NB4 (cell line): ENCODE measurements at places on chromosomes 1 and 21.

DNA sequence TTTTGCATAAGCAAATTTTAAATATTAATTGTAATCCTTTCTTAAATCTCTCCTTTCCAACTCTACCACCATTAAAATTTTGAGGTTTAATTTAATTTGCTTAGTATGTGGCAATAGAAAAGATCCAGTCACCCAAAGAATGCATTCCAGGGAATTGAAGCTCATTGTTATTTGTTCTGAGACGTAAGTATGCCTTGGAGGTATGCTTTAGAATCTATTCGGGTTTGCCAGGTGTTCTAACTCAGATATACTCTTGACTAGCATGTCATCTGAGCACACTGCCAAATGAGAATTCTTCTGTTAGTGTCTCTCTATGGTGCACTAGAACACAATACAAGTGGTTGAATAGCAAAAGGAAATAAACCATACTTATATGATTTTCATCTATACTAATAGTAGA lies 813.6 kb upstream of the ADGRL2 start:
- DNase-seq, result no peak

- DNase-seq, result peak; percentile 76
These were observed 390 bp upstream of the S100A9 start for GRCh38 chr1:153357076-153357852.

GRCh38 chr1:198156111-198156744 lies 570 bp upstream of the NEK7 start:
- peak; percentile 87 for DNase-seq

GRCh38 chr1:24555591-24556413 lies at the start of gene NCMAP:
Gene NCMAP, plus strand, starts transcription at chr1:24556087. Its CDS starts 39,344 bp downstream, at chr1:24595431.
- DNase-seq, result no peak

- no peak for DNase-seq
These were observed 33.7 kb upstream of the KCNA2 start for GRCh38 chr1:110639724-110640386.

DNA sequence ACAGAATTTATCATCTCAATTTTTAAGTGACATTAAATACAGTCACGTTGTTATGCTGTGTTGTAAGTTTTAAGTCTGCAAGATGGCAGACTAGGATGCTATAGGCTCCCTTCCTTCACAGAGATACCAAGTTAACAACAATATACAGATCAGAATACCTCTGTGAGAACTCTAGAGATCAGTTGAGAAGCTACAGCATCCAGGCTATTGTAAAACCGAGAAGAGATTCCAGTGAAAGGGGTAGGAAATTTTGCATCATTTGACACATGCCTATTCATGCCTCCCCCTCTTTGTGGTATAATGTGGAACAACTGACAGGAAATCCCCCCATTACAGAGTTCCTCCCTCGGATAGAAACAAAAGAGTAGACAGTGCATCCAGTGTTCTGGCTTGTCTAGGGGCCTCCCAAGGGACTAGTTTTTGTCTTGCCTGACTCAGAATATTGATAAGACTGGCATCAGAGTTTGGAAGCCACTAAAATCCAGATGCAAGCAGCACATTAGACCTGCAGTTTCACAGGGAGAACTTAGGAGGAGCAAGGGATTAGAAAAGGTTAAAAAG lies 80.6 kb downstream of the LBR start:
- DNase-seq, result peak; percentile 94

GRCh38 chr1:227996187-227996950 lies 10.4 kb upstream of the WNT3A start:
- no peak for DNase-seq

- no peak for DNase-seq
These were observed 228.8 kb downstream of the ST6GALNAC3 start for GRCh38 chr1:76303340-76303717.

GRCh38 chr1:185733818-185734735 lies at the start of gene HMCN1:
Gene HMCN1, plus strand, starts transcription at chr1:185734391. Its CDS starts 389 bp downstream, at chr1:185734780.
- DNase-seq, result peak; percentile 13

DNA sequence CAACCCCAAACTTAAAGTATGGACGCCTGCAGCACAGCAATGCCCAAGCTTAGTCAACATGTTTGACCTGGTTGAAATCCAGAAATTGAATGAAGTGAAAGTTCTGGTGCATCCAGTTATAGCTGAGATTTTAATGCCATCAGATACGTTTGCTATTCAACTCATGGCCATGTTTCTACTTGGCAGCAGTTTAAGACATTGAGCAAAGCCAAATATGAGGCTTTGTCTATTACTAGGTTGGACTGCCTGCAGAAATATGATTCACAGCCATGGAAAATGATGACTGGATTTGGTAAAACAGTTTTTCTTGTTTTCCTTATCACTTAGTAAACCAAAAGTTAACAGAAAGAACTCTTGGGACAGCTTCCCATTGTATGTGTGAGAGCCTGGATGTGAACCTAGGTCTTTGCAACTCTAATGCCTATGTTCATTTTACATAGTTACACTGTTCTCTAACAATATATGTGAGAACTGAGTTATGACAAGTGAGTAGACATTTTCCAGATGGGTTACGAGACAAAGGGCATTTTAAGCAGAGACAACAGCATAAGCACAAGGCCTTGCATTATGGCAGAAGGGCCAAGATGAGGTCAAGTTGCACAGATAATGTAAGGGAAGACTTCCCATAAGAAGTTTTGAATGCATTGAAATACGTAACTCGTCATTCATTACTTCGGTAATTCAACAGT lies 32.4 kb upstream of the MYSM1 start:
- no peak for DNase-seq

DNA sequence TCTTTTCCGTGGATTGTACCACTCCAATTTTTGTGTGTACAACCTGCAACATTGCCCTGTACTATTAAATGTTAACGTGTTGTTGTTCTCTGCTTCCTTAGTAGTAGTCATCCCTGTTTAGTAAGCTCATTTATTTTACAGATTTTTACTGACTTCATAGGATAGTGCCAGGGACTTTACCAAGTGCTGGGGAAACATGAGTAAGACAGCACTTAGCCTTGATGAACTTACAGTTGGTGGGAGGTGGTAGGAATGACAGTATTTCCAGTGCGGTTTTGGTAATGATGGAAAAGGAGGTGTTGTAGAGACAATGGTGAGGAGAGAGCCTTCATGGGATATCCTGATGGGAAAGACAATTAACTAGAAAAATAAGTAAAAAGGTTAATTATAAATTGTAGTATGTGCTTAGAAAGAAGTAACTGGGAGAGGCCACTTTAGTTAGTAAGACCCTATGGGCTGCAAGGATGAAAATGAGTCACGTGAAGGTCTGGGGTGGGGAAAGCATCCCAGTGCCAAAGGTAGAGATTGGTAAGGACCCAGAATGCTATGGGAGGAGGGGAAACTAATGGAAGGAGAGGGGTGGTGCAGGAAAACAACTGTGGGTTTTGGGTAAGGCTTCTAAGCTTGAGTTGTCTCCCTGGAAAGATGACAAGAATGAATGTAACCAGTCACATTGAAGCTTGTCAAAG lies 1.7 kb downstream of the RLF start:
- DNase-seq, result no peak

GRCh38 chr1:232033285-232033684 lies 406.7 kb downstream of the DISC1 start:
- no peak for DNase-seq

GRCh38 chr1:230330157-230330556 lies 96.0 kb downstream of the PGBD5 start:
- no peak for DNase-seq

- DNase-seq, result no peak
These were observed 4.9 kb downstream of the CACHD1 start for GRCh38 chr1:64474665-64475439.

- no peak for DNase-seq
These were observed 32.4 kb downstream of the CDK18 start for GRCh38 chr1:205536759-205537361.

GRCh38 chr1:46174448-46175231 lies at the start of gene TSPAN1:
Gene TSPAN1, plus strand, starts transcription at chr1:46175087. Its CDS starts 6,021 bp downstream, at chr1:46181108.
- peak; percentile 40 for DNase-seq

DNA sequence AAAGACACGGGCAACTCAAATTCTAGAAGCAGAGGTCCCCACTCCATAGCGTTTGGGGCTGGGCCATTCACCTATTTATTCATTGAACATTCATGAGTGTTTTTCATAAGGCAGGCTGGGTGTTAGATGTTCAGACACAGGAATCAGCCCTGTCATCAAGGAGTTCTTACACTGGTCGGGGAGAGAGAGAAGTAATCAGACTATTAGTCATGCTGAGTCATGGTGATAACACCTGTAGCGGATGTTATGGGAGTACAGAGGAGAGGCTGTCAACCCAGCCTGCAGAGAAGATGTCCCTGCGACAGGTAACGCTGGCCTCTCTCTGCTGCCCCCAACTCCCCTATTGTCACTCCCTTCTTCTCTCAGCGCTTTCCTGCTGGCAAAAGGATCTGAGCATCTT lies 17.2 kb downstream of the LY9 start:
- DNase-seq, result no peak

DNA sequence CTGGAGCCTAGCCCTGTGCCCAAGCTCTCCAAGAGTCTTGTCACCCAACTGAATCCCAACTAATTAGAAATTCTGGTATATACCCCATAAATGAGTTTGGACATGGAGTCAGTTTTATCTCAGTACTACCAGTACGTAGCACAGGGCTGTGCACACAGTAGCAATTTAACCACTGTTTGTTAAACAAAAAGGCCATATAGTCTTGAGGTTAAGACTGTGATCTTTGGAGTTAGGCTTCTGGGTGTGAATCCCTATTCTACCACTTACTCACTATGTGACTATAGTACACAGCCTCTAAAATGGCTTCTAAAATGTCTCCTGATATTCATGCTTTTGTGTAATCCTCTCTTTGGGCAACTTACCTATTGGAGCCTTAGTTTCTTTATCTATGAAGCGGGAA lies 48.2 kb downstream of the RAB3B start:
- no peak for DNase-seq

- DNase-seq, result no peak
These were observed 106.2 kb downstream of the PTPN14 start for GRCh38 chr1:214445199-214445598.

DNA sequence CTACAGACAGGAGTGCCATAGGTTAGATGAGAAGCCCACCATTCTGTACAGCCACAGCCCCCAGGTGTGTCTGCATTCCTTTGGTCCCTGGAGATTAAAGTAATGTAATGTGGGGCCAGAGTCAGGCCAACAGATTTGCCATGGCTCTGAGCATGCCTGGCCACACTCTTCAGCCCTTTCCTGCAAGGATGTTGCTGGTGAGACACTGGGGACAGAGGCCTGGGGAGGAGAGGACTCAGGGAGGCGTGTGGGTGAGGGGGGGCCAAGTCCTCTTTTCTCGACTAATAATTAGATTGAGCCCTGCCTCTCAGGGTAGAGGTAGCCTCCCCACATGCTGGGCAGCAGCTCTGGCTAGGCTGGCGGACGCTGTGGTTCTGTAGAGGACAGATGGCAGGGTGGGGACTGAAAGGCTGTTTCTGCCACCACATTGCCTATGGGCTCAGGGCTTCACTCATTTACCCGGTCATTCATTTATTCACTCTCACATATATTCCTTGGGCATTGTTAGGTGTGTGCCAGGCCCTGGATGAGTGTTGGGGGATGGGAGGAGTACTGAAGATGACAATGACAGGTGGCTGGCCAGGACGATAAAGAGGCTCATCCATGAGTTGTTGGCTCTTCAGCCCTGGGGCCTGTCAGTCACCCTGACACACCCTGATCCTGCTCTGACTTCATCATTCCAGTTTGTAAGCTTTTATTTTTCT lies 7.1 kb upstream of the PRCC start:
- DNase-seq, result no peak

GRCh38 chr1:166899769-166900168 lies 23.7 kb upstream of the TADA1 start:
- no peak for DNase-seq

DNA sequence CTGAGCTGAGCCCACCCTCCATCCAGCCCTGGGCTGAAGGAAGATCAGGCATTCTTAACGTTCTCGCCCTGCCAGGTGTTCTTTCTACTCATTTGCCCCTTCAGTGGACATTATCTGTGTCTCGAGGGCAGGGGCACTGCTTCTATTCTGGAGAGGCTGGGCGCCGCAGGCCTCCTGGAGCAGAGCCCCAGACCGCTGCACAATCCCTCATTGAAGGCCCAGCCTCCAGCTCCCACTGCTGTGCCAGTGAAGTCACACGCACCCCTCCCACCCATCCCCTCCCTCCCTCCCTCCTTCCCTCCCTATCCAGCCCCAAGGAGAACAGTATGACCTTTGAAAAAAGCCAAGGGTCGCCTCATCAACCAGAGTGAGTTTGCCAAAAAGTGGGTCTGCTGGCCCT lies 76.7 kb downstream of the NFASC start:
- no peak for DNase-seq

DNA sequence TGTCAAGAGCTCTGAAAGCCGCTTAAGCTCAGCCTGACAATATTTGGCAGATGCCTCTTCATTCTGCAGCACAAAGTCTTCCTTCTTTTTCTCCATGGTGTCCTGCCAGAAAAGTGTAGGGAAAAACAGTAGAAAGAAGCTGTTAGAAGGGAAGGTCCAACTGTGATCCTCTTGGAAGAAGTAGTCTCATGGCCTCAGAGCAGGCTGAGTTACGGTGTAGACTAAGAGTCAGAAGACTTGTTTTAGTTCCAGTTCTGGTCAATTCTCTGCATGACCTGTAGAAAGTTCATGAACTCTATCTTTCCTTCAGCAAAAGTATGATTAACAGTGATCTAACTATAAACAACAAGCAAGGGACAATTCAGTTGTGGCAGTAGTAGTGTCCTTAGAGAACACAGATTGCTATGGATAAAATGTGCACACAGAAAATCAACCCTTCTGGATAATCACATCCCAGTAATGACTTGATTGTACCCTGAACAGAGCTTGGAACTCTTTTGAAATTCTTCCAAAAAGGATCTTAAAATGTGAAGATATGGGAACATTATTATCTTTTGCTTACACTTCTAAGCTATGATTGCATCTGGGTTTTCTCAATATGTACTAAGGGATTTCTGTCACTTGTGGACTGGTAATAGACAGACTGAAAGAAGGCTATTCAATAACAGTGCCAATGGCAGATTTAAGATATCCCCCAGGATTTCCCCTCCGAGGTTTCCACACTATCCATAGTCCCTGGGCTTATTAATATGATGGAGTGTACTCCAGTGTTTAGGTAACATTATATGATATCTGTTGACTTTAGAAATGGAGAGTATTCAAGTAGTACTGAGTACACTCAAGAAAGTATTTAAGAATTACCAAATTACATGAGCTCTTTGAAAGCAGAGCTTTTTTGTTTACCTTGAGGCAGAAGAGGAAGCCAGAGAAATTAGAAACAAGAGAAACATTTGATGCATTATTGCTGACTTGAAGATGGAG lies 22.1 kb upstream of the GBP2 start:
- no peak for DNase-seq

- DNase-seq, result no peak
These were observed 330.6 kb downstream of the DUSP10 start for GRCh38 chr1:221411283-221411682.
